Natural killer cell treated with Interleukin-12 subunit alpha and Interleukin-12 subunit beta and Interleukin-15 and Interleukin-18, amount 100 ng/mL, for 72 hours (primary cell): ENCODE measurements at places on chromosomes 1 and 21. TPM values are rescaled to one million over a fixed set of nuclear protein-coding genes. Genes with fewer than 3 reads are reported as not detected.
A peak's percentile ranks its signal among the peaks of the same experiment; 100 is the strongest.

The MTMR11 gene
- total RNA-seq: 5.6 TPM

GRCh38 chr21:45801129-45801964 lies 157.8 kb downstream of the PCBP3 start:
- H3K4me1 ChIP-seq: no peaks in the 10 kb centered on the region
- H3K27ac ChIP-seq: no peak overlapping the region
- DNase-seq: no peak
- no peaks in the 10 kb centered on the region for H3K36me3 ChIP-seq

- no peak for DNase-seq
- peaks cover 37% of the 10 kb centered on the region for H3K27me3 ChIP-seq
- no peak within 1 kb of the TSS for H3K4me3 ChIP-seq
- H3K36me3 ChIP-seq: no peaks in the 10 kb centered on the region
- H3K27ac ChIP-seq: no peak within 1 kb of the TSS
These were observed at the start of gene PTPN14 for GRCh38 chr1:214551436-214552173. Gene PTPN14, minus strand, starts transcription at chr1:214551602. Its CDS starts 86,799 bp downstream, at chr1:214464803.

GRCh38 chr1:77200293-77200692 lies 18.9 kb downstream of the PIGK start:
- peaks cover 12% of the 10 kb centered on the region for H3K4me1 ChIP-seq
- H3K27me3 ChIP-seq: no peaks in the 10 kb centered on the region
- no peak overlapping the region for H3K27ac ChIP-seq

GRCh38 chr1:9375912-9376311 lies 83.2 kb downstream of the SPSB1 start:
- H3K36me3 ChIP-seq: no peaks in the 10 kb centered on the region
- H3K27me3 ChIP-seq: peaks cover 7% of the 10 kb centered on the region
- no peak for DNase-seq
- H3K4me3 ChIP-seq: no peak overlapping the region

DNA sequence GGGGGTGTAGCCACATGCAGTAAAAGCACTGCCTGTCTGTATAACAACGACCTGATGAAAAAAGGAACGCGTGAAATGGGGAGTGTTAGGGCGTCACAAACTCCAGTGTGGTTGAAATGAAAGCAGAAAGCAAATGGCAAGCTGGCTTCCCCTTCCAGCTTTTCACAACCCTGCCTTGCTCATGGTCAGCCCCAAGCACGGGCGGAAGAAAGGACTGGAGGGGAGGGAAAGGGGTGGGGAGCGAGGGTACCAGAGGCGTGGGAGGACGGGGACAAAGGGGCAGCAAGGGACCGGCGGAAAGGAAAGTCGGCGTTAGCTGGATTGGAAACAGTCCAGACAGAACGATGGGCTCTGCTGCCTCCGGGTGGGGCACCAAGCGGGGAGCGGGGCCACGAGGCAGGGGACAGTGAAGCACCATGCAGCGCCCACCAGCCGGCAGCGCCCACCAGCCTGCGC lies 9.6 kb downstream of the VPS26C start:
- peak overlapping the region; percentile 98 for H3K27ac ChIP-seq
- peaks cover 29% of the 10 kb centered on the region for H3K4me1 ChIP-seq
- no peaks in the 10 kb centered on the region for H3K36me3 ChIP-seq
- no peaks in the 10 kb centered on the region for H3K27me3 ChIP-seq
- peak; percentile 63 for DNase-seq

The FAM72B gene
- total RNA-seq: 25.5 TPM

DNA sequence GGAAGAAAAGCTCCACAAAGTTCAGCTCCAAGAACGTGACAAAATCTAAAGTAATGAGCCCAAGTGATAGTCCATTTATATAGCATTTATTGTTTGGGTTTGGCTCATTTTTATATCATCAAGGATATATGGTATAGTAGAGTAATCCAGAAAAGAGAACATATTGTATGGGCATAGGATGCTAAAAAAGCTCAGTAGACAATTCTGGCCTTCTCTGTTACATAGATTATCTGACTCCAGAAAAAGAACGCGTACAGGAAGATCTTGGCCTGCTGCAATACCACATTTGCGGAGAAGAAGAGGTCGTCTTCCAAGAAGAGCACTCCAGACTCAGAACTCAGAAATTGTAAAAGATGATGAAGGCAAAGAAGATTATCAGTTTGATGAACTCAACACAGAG lies 43.8 kb downstream of the TMED5 start:
- H3K27ac ChIP-seq: no peak overlapping the region
- H3K36me3 ChIP-seq: peaks cover 12% of the 10 kb centered on the region
- H3K4me3 ChIP-seq: no peak overlapping the region
- no peak for DNase-seq

DNA sequence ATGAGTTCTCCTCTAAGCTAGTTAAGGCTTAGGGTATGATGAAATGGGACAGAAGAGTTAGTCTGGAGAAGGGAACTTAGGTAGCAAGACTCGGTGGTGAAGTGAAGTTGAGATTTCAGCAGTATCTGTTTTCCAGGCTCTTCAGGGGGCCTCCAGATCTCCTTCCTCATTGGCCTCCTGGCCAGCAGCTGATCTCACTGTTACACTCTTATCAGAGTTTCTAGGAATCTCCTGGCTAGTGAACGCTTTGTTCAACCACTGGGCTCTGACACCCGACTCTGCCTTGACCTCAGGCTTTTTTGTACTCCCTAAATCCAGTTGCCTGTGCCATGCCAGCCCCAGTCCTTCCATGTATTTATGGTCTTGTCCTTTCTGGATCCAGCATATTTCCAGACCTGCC lies 311.0 kb downstream of the ASTN1 start:
- no peaks in the 10 kb centered on the region for H3K36me3 ChIP-seq
- no peak overlapping the region for H3K4me3 ChIP-seq
- DNase-seq: no peak
- H3K27ac ChIP-seq: no peak overlapping the region
- H3K27me3 ChIP-seq: no peaks in the 10 kb centered on the region

- no peak overlapping the region for H3K4me3 ChIP-seq
- DNase-seq: no peak
- H3K4me1 ChIP-seq: no peaks in the 10 kb centered on the region
- H3K36me3 ChIP-seq: no peaks in the 10 kb centered on the region
- H3K27ac ChIP-seq: no peak overlapping the region
These were observed 57.7 kb downstream of the NTNG1 start for GRCh38 chr1:107198561-107198960.

The ESRRG gene
- not detected for total RNA-seq

DNA sequence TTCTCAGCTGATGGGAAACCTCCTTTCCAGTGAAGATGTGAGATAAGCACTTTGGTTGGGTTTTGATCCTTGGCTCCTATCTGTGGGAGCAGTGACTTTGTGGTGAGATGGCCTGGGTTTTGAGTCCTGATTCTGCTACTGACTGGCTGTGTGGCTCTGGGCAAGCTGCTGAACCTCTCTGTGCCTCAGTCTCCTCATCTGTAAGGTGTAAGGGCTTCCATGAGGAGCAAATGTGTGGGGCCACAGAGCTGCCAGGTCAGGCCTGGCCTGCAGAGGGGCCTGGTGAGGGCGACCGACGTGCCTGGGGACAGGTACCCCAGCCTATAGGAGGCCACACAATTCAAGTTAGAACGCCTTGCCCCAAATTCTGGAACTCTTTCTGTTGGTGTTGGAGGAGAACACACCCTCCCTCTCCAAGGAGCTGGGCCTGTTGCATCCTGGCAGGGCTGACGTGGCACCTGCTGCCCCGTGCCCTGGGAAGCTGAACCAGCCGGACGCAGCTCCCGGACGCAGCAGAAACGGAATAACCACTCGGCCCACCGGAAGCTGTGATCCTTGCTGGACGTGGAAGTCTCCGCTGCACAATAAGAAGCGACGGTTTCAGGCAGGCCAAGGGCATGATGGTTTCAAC lies 62.7 kb downstream of the AGPAT3 start:
- H3K36me3 ChIP-seq: no peaks in the 10 kb centered on the region
- no peak for DNase-seq
- no peak overlapping the region for H3K4me3 ChIP-seq
- H3K27me3 ChIP-seq: no peaks in the 10 kb centered on the region
- no peak overlapping the region for H3K27ac ChIP-seq

DNA sequence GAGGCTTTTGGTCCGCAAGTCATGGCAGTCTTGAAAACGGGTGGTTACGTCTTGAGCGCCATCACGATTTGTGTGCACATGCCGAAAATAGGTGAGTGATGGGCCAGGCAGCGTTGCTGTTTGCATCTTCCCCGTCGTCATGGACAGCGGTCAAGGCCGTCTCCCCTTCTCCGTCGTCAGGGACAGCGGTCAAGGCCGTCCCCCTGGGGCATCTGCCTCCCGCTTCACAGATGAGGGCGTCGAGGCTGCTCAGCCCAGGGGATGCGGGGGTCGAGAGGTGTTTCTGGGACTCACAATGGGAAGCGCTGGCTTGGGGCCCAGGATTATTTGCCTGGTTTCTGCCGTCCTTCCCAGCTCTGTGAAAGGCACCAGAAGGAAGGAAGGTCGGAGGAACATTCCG lies 162.2 kb downstream of the PRDM16 start:
- no peak overlapping the region for H3K4me3 ChIP-seq
- DNase-seq: no peak
- no peaks in the 10 kb centered on the region for H3K27me3 ChIP-seq
- no peaks in the 10 kb centered on the region for H3K36me3 ChIP-seq

The LENEP gene
- 4.3 TPM for total RNA-seq

GRCh38 chr21:31326522-31327242 lies 17.4 kb downstream of the TIAM1 start:
- peak overlapping the region; percentile 45 for H3K27ac ChIP-seq
- H3K4me3 ChIP-seq: peak overlapping the region; percentile 75
- peaks cover 50% of the 10 kb centered on the region for H3K4me1 ChIP-seq
- H3K36me3 ChIP-seq: peaks cover 5% of the 10 kb centered on the region
- no peaks in the 10 kb centered on the region for H3K27me3 ChIP-seq

DNA sequence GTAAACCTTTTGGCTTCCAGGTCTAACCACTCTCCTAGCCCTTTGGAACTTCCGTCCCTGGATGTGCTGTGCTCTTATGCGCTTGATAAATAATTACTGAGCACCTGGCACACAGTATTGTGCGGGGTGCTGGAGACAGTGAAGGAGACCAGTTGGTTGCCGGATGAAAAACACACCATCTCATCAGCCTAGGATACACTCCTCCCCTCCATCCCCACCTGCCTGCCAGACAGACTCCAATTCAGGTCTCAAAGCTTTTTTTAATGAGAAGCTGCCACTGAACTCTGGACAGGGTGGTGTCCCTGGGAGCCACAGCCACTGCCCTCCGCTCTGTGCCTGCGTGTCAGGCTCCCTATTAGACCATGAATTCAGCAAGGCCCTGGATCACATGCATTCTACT lies 9.2 kb downstream of the GNB1 start:
- peak overlapping the region; percentile 67 for H3K27ac ChIP-seq
- peak overlapping the region; percentile 70 for H3K4me3 ChIP-seq
- H3K27me3 ChIP-seq: no peaks in the 10 kb centered on the region
- peaks cover 6% of the 10 kb centered on the region for H3K36me3 ChIP-seq
- peaks cover 44% of the 10 kb centered on the region for H3K4me1 ChIP-seq

DNA sequence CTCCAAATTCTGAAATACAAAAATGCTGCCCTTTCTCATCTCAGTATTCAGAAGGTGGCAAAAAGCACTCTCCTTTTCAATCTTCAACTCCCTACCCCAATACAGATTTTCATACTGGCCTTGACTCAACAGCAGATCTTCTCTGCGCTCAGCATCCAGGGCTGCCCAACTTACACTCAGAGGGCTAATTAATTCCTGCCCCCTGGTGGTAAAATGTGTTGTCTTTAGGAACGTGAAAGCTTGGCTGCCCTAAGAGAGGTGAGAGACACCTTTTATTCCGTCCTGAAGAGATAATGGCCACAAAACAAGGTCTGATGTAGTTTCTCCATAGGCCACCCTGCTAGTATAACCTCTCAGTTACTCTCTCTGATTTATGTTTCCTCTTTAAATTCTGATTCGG lies 25.0 kb downstream of the KRTAP24-1 start:
- no peaks in the 10 kb centered on the region for H3K4me1 ChIP-seq
- no peak for DNase-seq
- no peaks in the 10 kb centered on the region for H3K36me3 ChIP-seq

DNA sequence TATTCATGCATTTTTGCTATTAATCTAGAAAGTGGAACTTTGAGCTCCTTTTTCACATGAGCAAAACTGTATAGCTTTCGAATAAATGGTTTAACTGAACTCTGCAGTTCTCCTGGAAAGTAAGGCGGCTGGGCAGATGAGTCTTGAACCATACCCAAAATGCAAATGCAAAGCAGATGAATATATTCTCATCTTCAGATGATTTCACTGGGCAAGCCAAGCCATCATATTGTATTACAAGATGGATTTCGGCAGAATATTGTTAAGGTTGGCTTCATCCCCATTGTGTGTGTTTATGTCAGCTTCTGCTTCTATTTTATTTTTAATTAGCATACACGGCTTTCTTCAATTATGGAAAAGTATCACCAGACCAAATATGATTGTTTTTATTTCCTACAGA lies 209.6 kb downstream of the GREM2 start:
- no peak overlapping the region for H3K27ac ChIP-seq
- H3K4me3 ChIP-seq: no peak overlapping the region
- DNase-seq: no peak
- no peaks in the 10 kb centered on the region for H3K4me1 ChIP-seq
- H3K36me3 ChIP-seq: no peaks in the 10 kb centered on the region
- peaks cover 7% of the 10 kb centered on the region for H3K27me3 ChIP-seq

DNA sequence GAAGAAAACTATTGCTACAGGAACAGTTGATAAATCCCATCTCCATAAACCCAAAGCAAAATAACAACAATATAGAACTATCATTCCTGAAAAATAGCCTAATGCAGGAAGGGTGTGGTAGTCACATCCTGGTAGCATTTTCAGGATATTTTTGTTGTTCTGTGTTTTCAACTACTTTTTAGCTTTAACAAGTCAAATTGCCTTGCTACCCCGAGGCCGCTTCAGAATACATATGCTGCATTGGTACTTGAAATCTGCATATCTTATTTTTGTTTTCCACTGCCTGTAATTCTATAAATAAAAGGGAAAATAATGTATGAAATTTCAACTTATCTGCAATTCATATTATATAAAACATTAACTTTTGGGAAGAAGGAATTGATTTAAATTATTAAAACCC lies 36.8 kb upstream of the SYT14 start:
- no peaks in the 10 kb centered on the region for H3K4me1 ChIP-seq
- H3K27me3 ChIP-seq: peaks cover 16% of the 10 kb centered on the region
- H3K27ac ChIP-seq: no peak overlapping the region
- H3K36me3 ChIP-seq: no peaks in the 10 kb centered on the region

The ABCB10 gene
- total RNA-seq: 39.0 TPM
